ENCODE measurements at places on chromosomes 7 and 10.

- no peak for DNase-seq
These were observed 97.4 kb downstream of the RAB18 start for GRCh38 chr10:27601503-27601902.

- DNase-seq, result no peak
These were observed 78.7 kb upstream of the AGR3 start for GRCh38 chr7:16960337-16960965.

DNA sequence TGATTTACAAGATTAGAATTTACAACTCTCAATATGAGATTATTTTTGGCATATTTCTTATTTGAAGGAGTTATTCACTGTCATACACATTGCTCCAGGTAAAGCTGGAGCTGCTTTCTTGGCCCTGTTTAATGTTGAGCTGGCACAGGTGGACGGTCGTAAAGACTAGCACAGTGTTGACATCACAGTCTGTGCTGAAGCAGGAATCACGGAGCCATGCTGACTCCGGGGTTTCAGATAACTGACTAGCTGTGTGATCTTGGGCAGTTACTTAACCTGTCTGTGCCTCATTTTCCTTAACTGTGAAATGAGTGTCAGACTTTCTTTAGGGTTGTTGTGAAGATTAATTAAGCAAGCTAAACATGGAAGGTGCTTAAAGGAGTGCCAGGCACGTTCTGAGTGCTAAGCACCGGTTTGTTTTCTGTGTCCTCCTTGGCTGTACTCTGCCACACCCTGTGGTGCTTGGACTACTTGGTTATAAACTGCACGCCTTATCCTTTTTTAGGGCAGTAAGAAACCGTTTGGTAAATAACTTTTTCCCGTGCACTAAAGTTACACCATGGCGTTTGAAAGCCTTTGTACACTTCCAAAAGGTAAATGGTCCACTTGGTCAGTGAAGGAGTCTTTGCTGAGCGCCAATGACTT is 47.7 kb downstream of the DYNC2I1 start:
- DNase-seq, result no peak

DNA sequence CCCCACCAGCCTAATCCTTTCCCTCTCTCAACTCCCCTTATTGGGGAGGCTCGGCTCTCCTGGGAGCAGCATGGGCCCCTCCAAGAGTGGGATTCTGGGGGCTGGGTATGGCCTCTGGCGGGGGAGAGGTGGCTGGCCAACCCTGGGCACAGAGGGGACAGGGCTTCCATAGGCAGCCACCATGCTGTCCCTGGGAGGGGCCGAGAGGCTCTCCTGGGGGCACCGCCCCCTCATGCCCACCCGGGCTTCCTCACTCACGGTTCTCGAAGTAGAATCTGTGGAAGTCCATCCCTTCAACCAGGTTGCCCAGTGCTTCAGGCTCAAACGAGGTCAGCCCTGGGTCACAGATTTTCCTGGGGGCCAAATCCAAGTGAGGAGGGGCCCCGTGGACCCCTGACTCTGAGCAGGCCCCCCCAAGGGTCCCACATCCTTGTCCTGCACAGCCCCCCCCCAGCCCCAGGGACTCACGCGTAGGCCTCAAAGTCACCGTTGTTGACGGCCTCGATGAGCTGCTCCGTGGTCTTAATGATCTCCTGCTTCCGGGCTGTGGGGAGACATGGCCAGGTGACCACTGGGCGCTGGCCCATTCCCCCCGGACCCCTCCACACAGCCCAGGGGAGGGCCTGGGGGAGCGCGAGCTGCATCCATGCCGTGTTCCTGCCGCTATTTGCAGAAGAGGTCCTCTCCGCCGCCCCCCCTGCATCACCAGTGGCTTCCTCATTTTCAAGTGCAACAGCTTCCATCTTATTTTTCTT is 19.8 kb downstream of the YKT6 start:
- DNase-seq, result no peak

DNA sequence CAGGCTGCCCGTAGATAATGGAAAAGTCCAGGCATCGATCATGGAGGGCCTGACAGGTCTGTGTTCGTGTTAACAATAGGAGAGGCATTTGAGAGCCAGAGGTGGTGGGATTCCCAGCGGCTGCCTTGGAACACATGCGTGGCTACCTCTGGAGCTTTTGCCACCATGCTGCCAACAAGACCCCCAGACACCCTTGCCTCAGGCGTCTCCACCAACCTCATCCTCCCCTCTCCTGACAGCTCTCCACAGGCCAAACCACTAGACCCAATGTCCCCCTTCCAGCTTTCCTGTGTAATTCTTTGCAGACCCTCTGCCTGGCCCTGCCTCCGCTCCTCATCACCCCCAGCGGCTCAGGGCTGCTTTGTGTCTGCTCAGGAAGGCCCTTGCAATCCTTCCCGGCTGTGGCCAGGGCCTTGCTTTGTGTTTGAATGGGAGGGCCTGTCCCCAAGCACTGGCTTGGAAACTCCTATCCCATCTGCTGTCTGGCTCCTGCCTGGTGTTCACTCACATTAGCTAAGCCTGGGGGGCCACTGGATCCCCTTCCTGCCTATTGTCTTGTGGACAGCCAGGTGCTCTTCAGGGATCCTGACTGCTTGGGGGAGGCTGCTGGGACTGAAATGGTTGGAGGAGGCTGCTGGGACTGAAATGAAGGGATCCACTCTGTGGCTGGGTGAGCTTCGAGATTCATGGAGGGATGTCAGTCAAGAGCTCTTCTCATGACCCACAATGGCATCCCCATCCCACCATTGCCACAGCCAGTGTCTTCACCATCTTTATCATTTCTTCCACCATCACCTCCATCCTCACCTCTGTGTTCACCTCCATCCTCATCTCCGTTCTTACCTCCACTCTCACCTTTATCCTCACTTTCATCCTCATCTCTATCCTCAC is 60.8 kb upstream of the ELN start:
- no peak for DNase-seq

DNA sequence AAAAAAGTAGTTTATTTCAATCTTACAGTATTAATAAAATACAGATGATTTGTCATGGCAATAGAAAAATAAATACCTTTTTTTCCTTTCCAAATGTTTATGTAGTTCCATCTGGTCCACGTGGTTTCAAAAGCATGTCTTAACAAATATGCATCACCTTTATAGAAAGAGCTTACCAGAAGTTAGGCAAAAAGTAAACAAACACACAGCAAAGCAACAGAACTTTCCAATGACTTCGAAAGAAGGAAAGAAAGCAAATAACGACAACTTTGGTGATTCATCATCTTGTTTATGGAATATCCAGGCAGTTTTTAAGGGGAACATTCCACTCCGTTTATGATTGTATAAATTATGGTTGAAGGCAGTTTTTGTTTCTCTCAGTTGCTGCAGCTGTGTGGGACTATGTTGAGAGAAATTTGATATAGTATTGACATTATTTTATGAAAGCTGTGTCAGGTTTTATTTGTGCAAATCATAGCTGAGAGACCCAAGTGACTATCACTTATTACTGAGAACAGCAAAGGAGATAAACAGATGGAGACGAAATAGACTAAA is 203.1 kb downstream of the CDC14C start:
- DNase-seq, result no peak

GRCh38 chr7:149625340-149625946 is 127.8 kb upstream of the ZNF746 start:
- DNase-seq, result peak; percentile 5

DNA sequence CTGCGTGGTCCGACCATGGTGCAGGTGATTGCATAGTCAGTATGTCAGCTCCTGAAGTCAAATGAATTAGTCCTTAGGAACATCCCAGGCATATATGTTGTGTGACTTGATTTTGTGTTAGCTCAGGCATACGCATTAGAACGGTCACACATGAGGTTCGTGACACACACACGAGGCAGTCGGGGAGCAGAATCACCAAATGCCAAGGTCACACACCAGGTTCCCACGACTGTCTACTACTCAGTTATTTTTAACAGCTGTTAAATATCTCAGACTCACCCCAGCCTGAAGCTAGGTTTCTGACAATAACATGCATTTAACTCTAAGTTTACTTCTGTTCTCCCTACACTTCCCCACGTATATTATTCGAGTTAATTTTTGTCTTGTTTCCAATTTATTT is 54.8 kb downstream of the DYNC2I1 start:
- DNase-seq, result no peak

- DNase-seq, result no peak
These were observed 34.3 kb downstream of the USP54 start for GRCh38 chr10:73556855-73557254.

DNA sequence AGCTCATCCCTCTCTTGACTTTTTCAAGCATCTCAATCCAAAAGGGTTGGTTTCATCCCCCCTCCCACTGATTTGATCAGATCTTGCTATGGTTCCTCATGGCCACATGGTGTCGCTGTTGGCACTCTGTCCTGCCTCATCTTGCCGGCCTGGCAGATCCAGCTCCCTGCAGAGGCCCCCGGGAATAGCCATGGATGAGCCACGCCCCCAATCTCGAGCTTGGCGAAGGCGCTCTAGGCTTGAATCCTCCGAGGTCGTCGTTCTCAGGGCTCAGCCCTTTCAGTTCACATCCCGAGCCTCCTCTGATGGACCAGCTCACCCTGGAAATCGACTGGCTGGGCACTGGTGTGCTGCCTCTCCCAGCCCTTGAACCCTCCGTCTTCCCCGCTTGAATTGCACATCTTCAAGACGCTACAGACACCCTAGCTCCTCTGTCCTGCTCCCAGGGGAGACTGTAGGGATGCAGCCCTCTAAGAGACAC is 628.7 kb downstream of the TYW1 start:
- peak; percentile 10 for DNase-seq

- peak; percentile 54 for DNase-seq
These were observed 33.8 kb upstream of the RBM20 start for GRCh38 chr10:110610308-110610774.

- DNase-seq, result no peak
These were observed 25.9 kb downstream of the ASB13 start for GRCh38 chr10:5640501-5640900.

DNA sequence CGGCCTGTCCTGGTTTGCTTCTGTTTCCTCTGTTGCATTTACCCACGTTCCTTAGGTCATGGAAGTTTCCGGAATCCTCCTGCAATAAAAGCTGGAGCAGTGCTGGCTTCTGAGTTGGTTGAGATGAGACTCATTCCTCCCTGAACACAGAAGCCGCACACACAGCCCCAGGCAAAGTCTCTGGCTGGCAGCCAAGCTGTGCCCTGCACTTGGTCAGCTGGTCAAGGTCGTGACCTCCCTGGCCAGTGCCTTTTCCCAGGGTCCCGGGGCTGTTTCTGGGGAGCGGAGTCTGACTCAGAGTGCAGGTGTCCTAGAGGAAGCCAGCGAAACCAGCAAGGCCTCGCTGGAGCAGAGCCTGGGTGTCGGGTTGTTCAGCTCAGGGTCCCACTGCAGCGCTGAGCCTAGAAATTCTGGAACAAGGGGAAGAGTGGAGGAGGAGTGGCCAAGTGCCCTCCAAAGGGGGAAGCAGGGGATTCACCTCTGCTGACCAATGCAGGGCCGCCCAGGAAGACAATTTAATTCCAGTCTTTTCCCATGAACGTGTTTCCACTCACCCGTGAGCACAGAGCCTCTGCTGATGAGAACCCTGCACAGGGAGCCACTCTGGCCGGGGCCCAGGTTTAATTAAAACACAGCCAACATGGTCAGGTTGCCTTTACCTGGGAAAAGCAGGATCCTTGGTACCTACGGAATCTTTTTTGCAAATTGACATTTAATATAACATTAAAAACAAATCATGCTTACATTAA is 245.5 kb upstream of the PPP2R2D start:
- DNase-seq, result no peak

- DNase-seq, result no peak
These were observed 11.1 kb downstream of the MDFIC start for GRCh38 chr7:114932991-114933390.

Measured in KG1 (cell line).